ENCODE measurements at places on chromosomes 3 and 15.

GRCh38 chr15:38535491-38536200, 29.0 kb downstream of the RASGRP1 start:
- no peak for DNase-seq

DNA sequence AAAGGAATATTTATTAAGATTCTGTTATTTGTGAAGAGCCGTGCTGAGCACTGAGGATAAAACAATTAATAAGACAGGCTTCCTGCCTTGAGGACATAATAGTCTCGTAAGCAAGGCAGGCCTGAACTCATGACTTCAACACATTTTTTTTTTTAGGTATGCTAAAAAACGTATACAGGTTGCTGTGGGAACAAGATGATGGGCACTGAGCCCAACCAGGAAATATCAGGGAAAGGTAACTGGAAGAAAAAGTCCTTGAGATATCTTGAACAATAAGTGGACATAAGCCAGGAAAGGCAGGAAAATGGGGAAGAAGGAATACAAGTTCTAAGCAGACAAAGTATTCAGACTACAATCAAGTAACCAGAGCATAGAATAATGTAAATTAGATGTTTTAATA, 26.1 kb downstream of the CERS3 start:
- no peak for DNase-seq

DNA sequence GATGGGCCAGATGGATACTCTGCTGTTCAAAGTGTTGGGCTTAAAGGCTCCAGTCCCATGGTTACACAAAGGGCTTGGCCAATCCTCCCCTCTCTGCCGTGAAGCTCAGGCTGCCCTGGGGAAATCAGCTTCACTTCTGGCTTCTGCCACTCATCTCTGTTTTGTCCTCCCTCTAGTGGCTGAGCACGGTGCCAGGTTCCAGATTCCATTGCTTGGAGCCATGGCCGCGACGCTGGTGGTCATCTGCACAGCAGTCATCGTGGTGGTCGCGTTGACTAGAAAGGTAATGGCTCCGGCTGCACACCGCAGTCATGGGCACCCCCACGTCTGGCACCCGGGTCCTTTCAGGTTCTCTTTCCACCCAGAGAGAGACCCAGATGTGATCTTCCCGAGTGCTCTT, 5.6 kb downstream of the TIGIT start:
- DNase-seq, result peak; percentile 73

DNA sequence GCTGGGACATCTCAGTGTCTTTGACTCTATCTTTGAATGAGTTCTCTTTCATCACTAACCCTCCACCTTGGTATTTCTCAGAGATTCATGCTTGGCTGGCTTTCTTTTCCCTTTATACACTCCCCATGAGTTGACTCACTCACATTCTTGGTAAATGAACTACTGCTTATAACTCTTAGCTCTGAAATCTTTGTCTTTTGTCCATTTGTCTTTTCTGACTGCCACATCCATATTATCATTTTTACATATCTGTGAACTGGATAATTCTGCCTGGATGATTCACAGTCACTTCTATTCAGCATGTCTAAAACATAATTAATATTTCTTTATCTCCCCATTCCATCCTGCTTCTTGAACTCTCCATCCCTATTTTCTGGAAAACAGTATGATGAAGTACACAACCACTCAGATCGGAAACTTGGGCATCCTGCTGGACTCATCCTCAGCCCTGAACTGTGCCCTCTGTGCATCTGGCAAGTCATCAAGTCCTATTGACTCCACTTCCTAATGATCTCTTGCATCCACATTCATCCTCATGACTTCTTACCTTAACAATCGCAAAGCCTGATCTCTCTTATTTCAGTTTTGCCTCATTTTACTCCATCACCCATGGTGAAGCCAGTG, 66.9 kb downstream of the KCNAB1 start:
- no peak for DNase-seq

DNA sequence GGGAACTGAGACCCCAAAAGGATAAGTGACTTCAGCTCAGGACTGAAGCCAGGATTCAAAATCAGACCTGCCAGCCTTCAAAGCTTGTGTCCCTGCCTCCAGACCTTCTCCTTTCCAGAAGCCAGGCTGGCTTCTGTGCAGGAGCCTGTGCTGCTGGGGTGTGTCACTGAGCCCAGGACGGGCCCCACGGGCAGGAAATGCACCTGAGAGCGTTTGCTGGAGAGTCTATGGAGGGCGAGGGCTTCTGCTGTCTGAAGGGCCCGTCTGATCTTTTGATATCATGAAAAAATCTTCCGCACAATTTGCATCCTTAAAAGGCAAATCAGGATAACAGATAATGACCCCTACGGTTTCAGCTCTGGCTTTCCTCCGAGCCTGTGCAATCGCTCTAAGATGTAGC, 125.4 kb downstream of the FAM43A start:
- DNase-seq, result no peak

DNA sequence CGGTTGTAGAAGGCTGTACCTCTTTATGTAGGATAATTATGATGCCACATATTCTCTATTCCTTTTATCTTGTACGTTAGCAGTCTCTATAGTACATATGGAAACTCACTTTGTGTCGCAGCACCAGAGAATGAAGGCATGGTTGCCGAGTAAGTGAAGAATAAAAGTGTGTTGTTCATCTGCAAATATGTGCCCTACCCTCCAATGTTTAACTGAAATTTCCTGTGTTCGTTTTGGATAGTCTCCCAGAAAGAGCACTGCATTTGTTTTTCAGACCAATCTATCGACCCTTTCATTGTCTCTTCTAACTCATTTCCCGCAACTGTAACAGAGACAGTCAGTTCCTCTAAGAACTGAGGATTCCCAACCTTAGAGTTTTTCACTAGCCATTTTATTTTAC, 592.8 kb downstream of the TUSC7 start:
- DNase-seq, result no peak

- DNase-seq, result no peak
Measured at GRCh38 chr3:18349197-18349798, 75.8 kb downstream of the SATB1 start.

- no peak for DNase-seq
Measured at GRCh38 chr3:157094751-157095480, 65.0 kb downstream of the CCNL1 start.

All from DMS53 (cell line).